ENCODE measurements at places on chromosomes 3 and 15.

DNA sequence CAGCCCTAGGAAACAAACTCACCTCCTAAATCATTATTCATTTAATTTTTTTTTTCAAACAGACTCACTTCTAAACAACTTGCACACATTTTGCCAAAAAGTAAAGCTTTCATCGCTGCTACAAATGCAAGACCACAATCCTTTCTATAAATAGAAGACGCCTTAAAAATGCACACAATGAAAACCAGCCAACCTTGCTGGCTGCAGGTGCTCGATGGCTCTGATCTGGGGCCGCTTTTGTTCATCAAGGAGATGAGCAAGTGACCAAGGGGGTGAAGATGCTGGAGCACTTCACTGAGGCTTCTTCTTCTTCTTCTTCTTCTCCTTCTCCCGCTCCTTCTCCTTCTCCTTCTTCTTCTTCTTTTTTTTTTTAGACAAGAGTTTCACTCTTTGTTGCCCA, 12.7 kb upstream of the SLC6A6 start:
- no peak for DNase-seq

GRCh38 chr3:194344012-194344411, 7.1 kb downstream of the CPN2 start:
- DNase-seq: peak; percentile 72

DNA sequence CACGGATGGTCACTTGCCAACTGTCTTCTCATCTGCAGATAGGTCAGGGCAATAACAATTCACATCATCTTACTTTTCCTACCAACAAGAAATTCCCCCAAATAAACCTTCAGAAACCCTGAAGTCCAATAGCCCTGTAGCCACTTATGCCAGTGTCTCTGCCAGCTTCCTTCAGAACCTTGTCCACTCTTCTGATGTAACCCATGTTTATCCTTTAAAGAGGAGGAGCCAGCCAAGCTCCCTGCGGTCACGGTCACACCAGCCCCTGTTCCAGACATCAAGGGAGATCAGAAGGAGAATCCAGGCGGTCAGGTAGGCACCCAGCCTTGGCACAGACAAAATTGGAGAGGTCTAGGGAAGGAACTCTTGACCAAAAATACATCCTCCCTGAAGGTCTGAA, 23.7 kb downstream of the SLC24A1 start:
- DNase-seq: no peak

DNA sequence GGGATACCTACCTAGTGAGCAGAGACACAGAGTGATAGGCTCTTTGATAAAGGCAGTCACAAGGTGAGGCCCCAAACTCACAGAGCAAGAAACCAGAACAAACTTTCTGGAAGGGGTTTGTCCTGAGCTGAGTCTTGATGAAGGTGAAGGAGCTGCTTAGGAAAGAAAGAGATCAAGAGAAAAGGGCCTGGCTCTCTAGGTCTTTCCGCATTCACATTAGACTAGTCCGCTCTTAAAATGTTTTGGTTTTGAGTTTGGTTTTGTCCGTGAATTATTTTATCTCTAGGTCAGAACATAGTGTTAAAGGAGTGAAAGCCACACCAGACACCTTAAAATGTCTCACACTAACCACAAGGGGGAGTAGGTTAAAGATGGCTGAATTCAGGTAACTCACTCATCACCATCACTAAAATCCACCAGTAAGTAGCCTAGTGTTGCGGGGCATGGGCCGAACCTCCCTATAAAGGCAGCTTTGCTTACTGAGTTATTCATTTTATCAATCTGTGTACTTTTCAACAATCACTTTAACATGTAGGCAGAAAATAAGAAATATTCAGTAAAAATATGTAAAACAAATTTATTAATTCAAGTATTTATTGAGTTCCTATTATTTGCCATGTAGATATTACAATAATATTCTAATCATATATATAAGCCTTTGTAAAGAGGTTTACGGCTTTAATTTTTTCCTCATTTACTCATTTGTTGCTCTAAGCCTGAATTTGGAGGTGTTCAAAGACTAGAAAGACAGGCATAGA, 121.5 kb upstream of the TSC22D2 start:
- peak; percentile 9 for DNase-seq

DNA sequence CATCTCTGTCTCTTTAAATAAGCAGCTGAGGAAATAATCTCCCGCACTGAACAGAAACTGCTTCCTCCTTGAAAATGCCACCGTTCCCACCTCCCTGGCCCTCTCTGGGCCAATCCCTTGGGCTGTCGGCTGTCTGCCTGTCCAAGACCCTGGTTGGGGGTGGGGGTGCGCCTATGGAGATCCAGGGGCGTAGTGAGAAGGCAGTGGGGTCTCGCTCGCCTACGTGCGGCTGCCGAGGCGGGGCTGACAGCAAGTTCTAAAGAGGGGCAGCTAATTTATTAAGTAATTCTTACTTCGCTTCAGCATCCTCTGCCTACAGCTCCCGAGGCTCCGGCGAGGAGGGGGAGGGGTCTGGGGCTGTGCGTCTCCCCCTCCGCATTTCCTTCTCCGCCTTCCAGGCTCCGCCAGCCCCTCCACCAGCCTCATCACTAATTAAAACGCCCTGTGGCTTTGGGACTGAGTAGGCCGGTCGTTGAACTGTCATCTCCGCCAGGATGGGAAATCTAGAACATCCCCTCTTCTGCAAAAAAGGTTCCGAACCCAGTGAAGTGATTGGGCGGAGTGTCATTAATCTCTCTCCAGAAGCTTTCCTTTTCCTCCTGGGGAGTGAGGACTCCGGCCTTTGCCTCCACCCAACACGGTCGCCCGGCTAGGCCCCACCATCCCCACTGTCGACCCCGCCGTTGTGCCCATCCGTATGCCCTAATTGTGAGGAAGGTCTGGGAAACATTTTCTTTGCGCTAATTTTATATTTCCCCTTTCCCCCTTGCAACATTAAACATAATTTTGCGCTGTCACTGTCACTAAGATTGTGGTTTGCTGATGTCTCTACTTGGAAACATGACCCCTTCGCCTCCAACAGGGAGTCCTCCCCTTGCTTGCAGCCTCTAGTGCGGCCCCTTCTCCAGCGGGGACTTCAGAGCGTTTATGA, 16.9 kb downstream of the NR2F2 start:
- no peak for DNase-seq

DNA sequence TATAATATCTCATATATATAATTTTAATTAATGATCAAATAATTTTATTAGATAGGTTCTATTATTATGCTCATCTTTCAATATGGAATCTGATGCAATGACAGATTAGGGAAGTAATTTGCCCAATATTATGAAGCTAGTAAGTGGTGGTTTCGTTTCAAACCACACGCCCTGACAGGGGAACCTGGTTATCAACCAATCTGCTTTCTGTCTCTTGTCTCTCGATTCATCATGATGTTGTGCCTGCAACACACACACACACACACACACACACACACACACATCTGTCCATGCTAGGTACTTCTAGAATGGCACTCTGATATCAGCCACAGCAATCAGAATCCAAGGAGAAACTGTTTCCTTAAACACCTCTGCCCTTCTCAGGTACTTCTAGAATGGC, 128.4 kb downstream of the ZBBX start:
- DNase-seq: no peak

GRCh38 chr15:78065284-78065872, 12.1 kb downstream of the TBC1D2B start:
- DNase-seq: no peak

DNA sequence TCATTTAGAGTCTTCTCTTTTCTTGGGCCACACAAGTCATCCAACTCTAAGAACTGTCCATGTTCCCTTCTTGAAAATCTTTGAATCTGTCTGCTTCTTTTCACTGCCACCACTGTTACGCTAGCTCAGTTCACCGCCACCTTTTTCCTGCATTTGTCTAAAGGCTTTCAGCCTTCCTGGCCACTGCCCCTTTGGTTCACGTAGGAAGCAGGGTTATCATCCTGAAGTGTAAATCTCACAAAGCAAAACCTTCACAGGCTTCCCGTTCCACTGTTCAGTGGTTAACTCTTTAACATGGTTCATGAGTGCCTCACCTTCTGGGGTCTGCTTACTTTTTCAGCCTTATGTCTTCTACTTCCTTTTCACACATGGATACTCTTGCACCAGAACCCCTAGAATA, 26.3 kb upstream of the CCDC39 start:
- no peak for DNase-seq

DNA sequence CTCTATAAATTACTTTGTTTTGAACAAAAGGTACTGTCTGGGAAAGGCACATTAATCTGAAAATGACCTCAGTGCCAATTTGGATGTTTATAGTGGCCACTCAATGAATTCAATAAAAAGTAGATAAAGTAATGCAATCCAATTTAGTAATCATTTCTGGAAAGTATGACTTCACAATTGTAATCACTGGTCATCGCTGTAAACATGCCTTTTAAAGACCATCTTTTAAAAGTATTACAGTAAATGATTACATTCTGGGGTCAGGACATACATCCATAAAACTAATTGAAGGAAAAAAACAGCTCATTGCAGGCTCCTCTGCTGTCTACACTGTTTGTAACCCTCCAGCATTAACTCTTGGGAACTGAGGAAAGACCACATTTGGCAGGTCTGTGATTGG, 43.2 kb downstream of the HRH1 start:
- DNase-seq: no peak

DNA sequence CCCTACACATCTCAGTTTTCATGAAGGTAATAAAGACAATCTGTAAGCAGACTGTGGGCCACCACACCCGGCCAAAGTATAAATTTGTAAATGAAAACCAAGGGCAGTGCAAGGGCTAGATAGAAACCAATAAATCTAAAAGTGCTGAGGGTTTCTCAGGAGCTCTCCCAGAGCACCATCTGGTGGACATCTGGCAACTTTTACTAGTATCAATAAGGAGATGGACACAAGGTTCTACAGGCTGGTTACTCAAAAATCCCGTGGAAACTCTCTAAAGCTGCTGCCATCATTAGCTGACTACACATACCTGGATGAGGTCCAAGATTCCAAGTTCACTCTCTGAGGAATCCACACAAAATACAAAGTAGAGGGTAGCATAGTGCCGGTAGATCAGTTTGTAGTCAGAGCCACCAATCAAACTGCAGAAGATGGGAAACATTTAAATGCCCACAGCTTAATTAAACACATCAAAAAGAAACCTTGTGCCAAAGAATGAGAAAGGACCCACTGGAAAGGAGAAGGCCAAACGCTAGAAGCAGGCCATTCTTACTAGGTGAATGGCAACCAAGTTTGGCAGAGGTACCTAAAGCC, 5.5 kb downstream of the AP3S2 start:
- no peak for DNase-seq

GRCh38 chr3:73086071-73086494, 24.6 kb downstream of the EBLN2 start:
- peak; percentile 52 for DNase-seq

DNA sequence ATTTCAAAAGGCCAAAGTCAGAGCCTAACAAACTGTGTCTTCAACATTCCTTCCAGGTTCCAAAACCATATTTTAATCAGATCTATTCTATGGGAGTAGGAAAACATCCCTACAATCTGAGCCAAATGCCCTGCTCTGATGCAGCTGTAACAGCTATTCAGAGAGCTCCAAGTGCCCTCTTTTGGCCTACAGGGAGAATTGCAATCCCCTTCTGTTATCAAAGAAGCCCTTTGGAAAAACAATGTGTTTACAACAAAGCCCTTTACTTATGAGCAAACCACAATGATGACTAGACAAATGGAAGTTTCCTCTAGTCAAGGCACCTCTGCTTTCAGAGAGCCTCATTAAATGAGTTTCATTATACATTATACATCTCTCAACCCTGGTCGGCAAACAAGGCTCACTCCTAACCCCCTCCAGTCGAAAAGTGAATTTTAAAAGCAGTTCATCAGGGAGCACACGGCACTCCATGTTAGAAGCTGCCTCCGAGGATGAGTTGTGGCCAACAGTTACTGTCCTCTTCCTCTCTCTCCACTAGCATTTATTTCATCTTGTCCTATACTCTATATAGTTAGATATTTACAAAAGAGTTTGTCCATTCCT, 42.6 kb upstream of the TMCO5A start:
- DNase-seq: no peak
